PC-9 (cell line): ENCODE measurements at places on chromosomes 6 and 20. TPM values are rescaled to one million over a fixed set of nuclear protein-coding genes. Genes with fewer than 3 reads are reported as not detected.

DNA sequence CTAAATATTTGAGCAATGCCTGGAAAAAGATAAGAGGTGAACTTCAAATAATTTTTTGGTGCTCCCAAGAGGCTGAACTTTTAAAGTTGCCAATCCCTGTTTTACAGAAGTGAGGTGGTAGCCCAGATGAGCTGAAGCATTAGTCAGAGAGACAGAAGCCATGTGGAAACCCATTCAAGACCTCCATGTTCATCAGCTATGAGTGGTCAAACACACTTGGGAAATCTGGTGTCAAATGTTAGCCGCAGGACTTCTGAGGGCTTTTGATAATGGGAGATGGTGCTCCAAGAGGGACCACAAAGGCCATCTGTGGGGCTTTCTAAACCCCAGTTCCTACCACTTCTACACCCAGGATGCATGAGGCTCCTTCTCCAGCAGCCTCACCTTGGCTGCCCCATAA, 77.5 kb upstream of the MRPS10 start:
- DNase-seq: no peak

The RPS6KA2 gene
- total RNA-seq: 18.5 and 20.6 TPM in 2 replicates

- no peak for DNase-seq
These were observed 258.8 kb downstream of the TPBG start for GRCh38 chr6:82622461-82622860.

The NRN1 gene
- not detected in 2 replicates for total RNA-seq

The TSBP1 gene
- total RNA-seq: not detected in 2 replicates

GRCh38 chr6:107666084-107666980, 157.8 kb downstream of the SCML4 start:
- DNase-seq: peak; percentile 31

DNA sequence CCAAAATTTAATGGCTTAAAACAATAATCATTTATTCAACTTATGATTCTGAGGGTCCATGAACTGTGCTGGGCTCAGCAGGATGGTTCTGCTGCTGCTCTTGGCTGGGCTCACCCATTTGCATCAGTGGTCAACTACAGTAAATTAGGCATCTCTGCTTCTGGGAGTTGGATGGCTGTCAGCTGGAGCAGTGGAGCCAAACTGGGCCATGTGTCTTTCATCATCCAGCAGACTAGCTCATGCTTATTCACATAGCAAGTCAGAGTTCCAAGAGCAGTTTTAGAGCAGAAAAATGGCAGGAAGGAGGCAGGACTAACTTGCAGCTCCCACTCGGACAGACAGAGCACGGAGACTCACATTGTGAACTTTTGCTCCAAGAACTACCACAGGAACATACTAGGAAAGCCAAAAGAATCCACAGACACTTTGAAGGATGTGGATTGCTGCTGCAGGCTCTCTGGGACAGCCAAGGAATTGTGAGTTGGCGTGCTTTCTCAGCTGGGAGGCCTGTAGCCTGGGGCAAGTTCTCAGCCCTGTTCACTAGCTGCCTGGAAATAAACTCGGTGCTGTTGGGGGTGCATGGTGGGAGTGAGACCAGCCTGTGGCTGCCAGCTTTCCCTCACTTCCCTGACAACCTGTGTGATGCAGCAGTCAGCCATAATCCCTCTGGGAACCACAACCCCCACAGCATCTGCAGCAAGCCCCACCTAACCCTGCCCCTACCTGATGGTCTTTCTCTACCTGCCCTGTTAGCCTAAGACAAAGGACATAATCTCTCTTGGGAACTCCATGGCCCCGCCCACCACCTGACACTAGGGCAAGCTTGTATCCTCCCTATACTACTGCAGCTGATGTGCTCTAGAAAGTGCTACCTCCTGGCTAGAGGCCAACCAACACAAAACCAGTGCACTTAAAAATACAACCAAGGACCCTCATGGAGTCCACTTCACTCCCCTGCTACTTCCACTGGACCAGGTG, 129.0 kb downstream of the JPH2 start:
- DNase-seq: no peak

The ADGB gene
- not detected in 2 replicates for total RNA-seq

GRCh38 chr6:37433657-37434271, 743 bp downstream of the CMTR1 start:
- no peak for DNase-seq

GRCh38 chr6:25054469-25054868, 118.7 kb upstream of the RIPOR2 start:
- peak; percentile 52 for DNase-seq

GRCh38 chr6:106767271-106767670, 137.9 kb downstream of the QRSL1 start:
- no peak for DNase-seq

DNA sequence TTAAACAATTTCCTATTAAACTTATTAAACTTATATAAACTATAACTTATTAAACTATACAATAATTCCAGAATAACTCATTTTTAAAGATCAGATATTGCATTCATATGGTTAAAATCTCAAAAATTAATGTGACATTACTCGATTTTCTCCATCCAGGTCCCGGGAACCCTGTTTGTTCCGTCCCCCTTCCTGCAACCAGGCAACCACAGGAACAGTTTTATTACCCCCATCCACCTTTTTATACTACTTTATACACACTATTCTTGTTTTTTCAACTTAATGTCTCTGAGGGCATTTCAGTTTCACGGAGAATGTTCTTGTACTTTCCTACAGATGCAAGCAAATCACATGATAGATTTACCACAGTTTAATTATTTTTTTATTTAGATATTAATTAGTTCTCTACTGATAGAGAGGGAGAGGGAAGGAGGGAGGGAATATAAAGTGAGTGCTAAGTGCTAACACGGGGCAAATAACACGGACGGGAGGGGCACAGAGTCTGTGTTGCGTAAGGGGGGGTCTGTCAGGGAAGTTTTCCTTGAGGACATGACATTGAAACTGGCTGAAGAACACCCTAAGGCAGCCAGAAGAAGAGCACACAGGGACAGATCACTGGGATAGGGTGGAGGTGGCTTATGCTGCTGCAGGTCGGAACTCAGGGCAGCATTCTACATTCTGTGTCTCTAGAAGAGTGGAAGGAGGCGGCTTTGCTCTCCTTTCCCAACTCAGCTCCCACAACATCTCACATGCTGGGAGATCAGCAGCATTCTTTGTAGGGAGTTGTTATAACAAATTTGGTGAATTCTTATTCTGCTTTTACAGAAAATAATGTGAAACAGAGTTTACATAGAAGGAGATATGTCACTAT, 225.2 kb downstream of the FOXC1 start:
- no peak for DNase-seq

The SPATA25 gene
- 5.2 and 6.3 TPM in 2 replicates for total RNA-seq

- no peak for DNase-seq
These were observed 183.6 kb upstream of the SPTLC3 start for GRCh38 chr20:12825226-12825595.

DNA sequence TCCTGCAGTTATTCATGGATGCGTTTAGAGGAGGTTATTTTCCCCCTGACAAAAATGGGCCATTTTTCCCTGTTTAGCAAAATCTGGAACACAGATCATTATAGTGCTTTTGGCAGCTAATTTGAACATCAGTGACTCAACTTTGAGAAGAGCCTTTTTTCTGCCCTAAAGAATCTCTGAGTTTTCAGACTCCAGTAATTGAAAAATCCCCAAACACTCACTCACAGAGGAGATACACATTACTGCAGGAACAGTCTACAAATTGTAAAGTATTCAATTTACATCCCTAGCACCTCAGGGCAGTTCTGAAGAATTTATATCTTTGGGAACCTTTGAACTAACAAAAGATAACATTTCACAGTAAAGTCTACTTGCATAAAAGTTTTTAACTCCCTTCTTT, 966.6 kb upstream of the SLC35B3 start:
- DNase-seq: no peak

The RFX6 gene
- total RNA-seq: not detected in 2 replicates

The RPL10A gene
- total RNA-seq: 1,335 and 1,742 TPM in 2 replicates

GRCh38 chr6:124795643-124796463, 166.4 kb upstream of the RNF217 start:
- DNase-seq: no peak
